ENCODE measurements at places on chromosomes 12 and 14.

- DNase-seq = no peak
Observed at GRCh38 chr12:48789858-48790326, 1.0 kb upstream of the ADCY6 start.

- no peak for DNase-seq
Observed at GRCh38 chr12:92164712-92165111, 19.1 kb upstream of the BTG1 start.

- DNase-seq = no peak
Observed at GRCh38 chr12:130816097-130816496, 23.0 kb downstream of the STX2 start.

- no peak for DNase-seq
Observed at GRCh38 chr12:66550626-66551025, 128.2 kb downstream of the GRIP1 start.

- no peak for DNase-seq
Observed at GRCh38 chr12:12126551-12126950, 55.8 kb downstream of the BCL2L14 start.

DNA sequence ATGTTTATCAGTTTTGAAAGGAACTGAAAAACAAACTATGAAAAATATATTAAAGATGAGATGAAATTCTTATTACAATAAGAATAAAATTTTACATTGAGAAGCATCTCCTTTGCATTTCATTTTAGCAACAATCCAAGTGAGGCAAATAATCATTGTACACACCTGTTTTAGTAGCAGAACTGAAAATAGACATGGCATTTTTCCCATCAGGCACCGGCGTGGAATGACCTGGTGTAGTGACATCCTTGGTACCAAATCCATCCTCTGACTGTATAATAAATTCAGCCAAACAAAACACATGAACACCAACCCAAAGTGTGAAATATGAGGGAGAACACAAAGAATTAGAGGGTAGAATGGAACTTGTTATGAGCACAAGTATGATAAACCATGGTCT is 271.4 kb downstream of the MED13L start:
- no peak for DNase-seq

DNA sequence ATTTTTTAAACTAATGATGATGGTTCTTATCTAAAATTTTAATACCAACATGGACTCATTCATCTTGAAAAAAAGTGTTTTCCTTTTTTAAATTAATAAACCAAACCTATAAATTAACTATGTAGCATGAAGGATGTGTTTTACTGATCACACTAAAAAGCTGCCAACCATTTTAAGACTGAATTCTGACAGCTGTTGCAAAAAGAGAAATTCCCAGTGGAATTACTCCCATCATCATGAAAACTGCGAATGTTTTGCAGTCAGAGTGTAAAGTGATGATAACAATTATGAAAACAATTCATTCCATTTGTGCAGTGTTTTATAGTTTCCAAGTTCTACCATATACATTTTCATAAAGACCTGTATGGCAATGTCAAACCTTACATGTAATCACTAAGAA is 232.8 kb downstream of the SLC2A13 start:
- no peak for DNase-seq

GRCh38 chr12:86376052-86376451 is 119.9 kb upstream of the MGAT4C start:
- DNase-seq = peak; percentile 43

- no peak for DNase-seq
Observed at GRCh38 chr14:72408020-72408419, 475.8 kb downstream of the RGS6 start.

DNA sequence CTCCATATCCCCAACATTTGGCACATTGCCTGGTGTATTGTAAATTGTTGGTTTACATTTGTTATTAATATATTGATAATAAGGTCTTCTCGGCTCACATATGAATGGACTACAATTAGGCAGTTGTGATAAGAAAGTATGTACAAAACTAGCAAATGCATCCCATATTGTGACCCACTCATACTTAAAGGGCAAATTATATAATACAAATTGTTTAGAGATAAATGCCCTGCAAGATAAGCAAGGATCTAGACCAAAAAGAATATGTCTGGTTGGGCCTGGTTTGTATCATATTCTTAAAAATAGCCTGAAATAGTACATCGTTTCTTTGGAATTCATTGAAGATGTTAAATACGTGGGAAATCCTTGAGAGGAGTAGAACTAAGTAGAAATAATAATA is 151.3 kb downstream of the CNTN1 start:
- no peak for DNase-seq

DNA sequence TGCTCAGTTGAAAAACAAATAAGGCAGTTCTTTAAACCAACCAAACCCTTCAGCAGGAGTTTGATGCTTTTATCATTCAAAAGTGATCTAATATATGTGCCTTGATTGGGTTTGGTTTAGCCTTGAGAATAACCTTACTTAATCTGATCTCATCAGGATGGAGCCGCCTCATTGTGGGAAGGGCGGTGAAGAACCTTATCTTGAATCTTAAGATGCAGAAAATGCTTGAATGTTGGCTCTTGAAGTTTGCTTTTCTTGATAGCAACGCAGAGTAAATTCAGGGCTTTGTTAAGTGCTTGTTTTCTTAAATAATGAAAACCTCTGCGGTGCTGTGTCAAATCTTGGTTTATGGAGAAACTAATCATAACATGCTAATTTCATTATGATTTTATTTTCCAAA is 138.2 kb downstream of the MON2 start:
- DNase-seq = no peak

DNA sequence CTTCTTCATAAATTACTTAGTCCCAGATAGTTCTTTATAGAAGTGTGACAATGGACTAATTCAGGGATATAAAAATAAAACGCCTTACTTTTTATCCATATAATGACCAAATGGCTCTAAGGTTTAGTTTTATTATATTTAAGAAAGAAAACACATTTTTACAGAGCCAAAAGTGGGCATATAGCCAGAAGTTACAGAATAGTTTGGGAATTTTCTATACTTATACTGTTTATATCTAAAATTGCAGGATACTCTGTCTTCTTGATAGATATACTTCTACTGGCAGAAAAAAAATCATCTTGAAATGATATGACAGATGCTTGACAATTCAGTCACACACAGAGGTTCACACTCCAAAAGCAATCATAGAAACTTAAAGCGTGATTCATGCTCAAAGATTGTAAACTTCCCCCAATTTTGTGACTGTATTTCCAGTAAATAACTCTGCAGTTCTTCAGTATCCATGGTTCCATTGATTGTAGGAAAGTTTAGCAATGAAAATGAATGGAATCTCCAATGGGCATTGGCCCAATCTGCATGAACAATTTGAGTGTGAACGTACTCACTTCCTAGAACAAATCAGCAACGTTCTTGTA is 307.8 kb downstream of the NOVA1 start:
- no peak for DNase-seq

DNA sequence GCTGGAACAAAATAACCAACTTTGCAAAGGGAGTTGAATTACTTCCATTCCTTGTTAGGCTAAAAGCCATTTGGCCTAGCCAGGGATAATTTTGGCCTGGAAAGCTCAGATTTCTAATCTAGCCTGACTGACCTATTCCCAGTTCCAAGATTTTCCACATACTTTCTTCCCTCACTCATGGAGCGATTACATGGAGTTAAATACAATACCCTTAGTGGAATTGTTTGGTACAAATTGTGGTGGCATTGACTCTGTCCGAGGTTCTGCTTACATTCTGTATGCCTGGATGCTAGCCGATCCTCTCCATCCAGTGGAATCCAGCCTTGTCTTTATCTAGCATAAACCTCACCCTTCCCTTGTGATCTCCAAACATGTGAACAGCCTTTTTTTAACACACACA is 965.1 kb downstream of the DIO2 start:
- no peak for DNase-seq

DNA sequence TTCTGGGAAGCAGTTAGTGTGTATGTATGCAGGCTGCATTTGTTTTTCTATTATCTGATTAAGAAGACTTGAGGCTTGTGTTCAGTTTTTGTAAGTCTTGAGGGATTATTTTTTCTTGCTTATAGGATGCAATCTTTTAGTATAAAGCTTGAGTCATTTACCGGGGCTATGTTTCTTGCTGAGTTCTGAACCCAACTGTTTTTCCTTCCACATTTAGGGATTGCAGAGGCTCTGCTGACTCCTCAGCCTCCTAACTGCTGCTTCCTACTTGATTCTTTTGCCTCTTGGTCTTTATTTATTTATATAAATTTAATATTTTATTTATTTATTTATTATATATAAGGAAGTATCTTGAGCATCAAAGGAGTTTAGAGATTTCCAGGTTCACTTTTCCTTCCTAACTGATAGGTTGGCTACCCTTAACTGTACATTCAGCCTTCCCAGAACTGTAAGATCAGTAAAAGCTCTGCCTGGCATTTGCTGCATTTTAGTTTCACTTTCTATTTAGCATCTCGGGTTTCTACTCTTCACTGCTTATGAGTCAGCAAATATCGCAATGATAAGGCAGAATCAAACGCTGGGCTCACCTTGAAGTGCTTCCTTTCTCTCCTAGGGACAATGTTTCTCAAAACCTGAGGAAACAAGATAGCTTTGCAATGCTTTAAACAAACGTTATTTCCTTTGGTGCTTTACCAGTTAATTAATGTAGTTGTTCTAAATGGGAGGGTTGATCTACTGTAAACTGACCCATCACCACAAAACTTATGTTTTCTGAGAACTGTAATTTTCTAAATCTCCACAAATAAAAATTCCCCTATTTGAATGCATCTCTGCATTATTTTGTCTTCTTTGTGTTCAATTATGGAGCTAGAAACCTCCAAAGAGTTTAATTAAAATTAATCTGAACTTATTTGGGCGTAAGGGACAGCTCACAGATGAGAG is 1183.7 kb upstream of the TMEM132C start:
- DNase-seq = peak; percentile 53

Data from body of pancreas (tissue), 4 donors.